Lung (tissue), 17 donors: ENCODE measurements at places on chromosomes 1 and 21. TPM values are rescaled to one million over a fixed set of nuclear protein-coding genes. Genes with fewer than 3 reads are reported as not detected.

The APP gene
- 410 TPM for total RNA-seq

The RCSD1 gene
- 22.7 TPM for total RNA-seq

- H3K4me1 ChIP-seq: no peaks in the 10 kb centered on the region
- no peaks in the 10 kb centered on the region for H3K36me3 ChIP-seq
These were observed 74.4 kb downstream of the CLCA4 start for GRCh38 chr1:86621286-86621685.

DNA sequence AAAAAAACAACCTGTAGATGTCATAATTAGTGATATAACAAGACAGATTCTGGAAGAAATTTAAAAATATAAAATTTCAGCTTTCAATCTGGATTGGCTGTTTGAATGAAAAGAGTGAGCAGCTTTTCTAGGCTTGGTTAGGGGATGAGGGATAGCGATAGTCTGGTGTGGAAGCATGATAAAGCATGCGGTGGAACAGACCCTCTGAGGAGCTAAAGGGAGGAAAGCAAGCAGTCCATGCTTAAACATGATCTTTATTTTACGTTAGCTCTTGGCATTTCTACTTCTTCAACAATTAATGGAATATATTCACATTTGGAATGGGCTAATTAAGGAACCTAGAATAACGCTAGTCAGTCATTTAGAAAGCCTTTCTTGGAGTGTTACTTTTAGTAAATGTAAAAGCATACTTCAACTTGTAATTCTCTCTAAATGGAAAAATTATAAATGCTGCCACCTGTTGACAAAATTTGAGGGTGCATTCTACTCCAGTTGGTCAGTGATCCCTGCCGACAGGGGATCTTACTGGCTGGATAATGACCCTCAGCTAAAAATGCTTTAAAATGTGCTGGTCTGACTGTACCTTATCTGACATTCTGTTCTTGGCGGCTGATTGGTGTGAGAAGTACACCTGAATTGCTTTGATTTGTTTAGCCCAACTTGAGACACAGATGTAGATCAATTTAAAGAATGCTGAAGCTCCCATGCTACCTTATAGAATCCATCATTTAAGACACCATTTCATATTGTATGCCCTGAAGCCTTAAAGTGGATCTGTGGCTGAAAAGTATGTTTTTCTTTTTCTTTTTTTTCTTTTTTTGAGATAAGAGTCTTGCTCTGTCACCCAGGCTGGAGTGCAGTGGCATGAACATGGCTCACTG, 61.2 kb downstream of the AK4 start:
- H3K27me3 ChIP-seq: no peaks in the 10 kb centered on the region
- no peak overlapping the region for H3K4me3 ChIP-seq
- no peaks in the 10 kb centered on the region for H3K4me1 ChIP-seq
- H3K27ac ChIP-seq: no peak overlapping the region
- H3K36me3 ChIP-seq: no peaks in the 10 kb centered on the region

GRCh38 chr21:26099610-26100219, 70.9 kb downstream of the APP start:
- no peak overlapping the region for H3K4me3 ChIP-seq
- H3K27ac ChIP-seq: no peak overlapping the region
- DNase-seq: peak; percentile 81
- H3K4me1 ChIP-seq: peaks cover 8% of the 10 kb centered on the region

- no peaks in the 10 kb centered on the region for H3K27me3 ChIP-seq
- H3K36me3 ChIP-seq: no peaks in the 10 kb centered on the region
These were observed 130.4 kb downstream of the ATP1B1 start for GRCh38 chr1:169236880-169237279.

The GPA33 gene
- 0.26 TPM for total RNA-seq

DNA sequence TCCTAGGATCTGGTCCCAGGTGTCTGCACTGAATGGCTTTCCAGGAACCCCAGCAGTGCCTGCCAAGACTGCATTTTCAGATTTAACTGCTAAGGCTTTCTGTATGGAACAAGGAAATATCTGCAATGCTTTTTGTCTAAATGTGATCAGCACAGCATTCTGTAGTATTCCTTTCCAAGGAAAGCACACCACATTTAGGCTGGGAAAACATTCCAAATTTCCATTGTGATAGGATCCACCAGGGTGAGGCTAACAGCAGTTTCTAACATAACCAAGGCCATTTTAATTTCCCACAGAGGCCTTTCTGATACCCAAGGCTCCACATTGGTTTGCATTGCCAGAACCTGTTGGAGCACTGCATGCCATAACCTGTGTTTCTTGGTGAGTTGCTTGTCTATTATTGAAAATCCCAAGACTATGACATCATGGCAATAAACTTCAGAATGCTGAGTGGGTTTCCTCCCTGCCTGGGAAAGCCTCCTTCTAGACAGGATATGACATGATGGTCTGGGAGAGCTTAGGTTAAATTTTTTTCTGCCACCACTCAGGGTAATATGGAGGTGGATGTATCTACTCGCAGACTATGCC, 23.3 kb upstream of the PTGFRN start:
- H3K27me3 ChIP-seq: no peaks in the 10 kb centered on the region
- no peaks in the 10 kb centered on the region for H3K36me3 ChIP-seq
- H3K4me3 ChIP-seq: no peak overlapping the region
- peaks cover 5% of the 10 kb centered on the region for H3K4me1 ChIP-seq

The RNU1-2 gene
- total RNA-seq: under 0.01 TPM

The GOLT1A gene
- 8.5 TPM for total RNA-seq

DNA sequence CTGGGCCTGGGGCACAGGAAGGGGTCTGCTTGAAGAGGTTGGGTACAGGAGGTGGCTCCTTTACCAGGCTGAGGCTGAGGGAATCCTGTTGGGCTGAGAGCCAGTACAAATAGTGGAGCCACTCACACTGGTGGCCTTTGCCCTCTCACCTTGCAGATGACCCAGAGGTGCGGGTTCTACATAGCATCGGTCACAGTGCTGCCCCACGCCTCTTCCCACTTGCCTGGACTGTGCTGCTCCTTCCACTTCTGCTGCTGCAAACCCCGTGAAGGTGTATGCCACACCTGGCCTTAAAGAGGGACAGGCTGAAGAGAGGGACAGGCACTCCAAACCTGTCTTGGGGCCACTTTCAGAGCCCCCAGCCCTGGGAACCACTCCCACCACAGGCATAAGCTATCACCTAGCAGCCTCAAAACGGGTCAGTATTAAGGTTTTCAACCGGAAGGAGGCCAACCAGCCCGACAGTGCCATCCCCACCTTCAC, 1.8 kb upstream of the SLC50A1 start:
- no peak for DNase-seq
- peaks cover 3% of the 10 kb centered on the region for H3K4me1 ChIP-seq
- H3K36me3 ChIP-seq: peaks cover 10% of the 10 kb centered on the region
- peak overlapping the region; percentile 99 for H3K27ac ChIP-seq
- H3K4me3 ChIP-seq: no peak overlapping the region
- peaks cover 7% of the 10 kb centered on the region for H3K27me3 ChIP-seq

GRCh38 chr1:94081566-94082344, 39.2 kb downstream of the ABCA4 start:
- DNase-seq: no peak
- no peaks in the 10 kb centered on the region for H3K36me3 ChIP-seq
- H3K4me3 ChIP-seq: no peak overlapping the region
- no peak overlapping the region for H3K27ac ChIP-seq

The CYP4Z1 gene
- 1.3 TPM for total RNA-seq

GRCh38 chr1:203549309-203549708, 55.4 kb downstream of the OPTC start:
- no peak overlapping the region for H3K4me3 ChIP-seq
- no peak for DNase-seq
- no peak overlapping the region for H3K27ac ChIP-seq

- peaks cover 13% of the 10 kb centered on the region for H3K4me1 ChIP-seq
- H3K4me3 ChIP-seq: no peak overlapping the region
- no peak overlapping the region for H3K27ac ChIP-seq
- DNase-seq: no peak
- no peaks in the 10 kb centered on the region for H3K27me3 ChIP-seq
These were observed 55.7 kb downstream of the BCL9 start for GRCh38 chr1:147597010-147597409.

DNA sequence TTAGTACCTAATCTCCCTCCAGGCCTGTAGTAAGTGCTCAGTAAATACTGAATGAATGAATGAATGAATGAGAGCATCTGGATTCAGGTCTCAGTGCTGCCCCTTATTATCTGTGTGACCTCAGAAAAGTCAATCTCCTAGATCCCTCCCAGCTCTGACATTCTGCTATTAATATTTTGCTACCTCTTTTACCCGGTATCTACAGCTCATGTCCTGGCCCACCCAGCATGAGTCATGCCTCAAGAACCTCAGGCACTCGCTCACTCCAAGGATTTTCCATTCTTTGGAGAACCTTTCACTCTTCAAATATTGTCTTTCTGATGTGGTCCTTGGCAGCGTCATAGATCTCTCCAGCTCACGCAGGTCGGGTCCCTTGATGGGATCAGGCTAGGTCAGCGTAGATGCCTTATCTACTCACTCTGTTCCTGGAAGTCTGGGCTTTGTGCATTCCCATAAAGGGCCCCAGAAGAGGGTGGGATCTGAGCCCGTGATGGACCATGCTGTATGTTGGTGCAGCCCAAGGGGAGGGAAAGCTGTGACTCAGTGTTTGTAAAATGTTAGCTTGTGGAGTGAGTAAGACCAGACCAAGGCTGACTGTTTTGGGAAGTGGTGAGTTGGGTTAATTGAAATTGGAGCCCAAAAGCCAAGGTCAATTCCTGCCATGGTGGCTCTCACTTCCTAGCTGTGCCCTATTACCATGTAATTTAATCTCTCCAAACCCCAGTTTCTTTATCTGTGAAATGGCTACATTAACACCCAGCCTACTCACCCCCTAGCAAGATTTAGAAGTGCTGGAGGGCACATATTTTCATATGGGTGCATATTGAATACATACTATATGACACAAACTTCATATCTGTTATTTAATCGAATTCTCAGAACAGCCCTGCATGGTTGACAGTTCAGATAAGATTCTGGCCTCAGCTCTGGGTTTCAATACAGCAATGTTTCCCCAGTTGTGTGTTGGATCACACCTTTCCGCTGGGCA, 214.1 kb upstream of the USP24 start:
- H3K36me3 ChIP-seq: no peaks in the 10 kb centered on the region
- peaks cover 36% of the 10 kb centered on the region for H3K4me1 ChIP-seq
- DNase-seq: peak; percentile 46

DNA sequence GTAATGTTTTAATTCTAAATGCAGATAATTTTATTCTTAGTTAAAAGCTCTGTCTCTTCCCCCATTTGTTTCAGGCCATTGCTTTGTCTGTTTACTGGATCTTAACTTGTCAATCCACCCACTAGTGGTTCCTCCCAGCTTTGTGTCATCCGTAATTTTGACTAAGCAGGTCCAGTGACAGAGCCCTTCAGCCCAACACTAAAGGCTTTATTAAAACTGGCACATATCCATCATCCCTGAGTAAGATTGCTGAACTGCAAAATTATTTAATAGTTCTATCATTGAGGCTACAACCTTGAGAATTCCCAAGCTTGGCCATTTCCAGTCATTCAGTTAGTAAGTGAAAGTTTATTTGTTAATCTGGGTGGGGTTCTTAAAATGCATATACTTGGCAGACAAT, 96.7 kb downstream of the NGF start:
- no peaks in the 10 kb centered on the region for H3K36me3 ChIP-seq
- no peak overlapping the region for H3K4me3 ChIP-seq
- no peak overlapping the region for H3K27ac ChIP-seq
- no peaks in the 10 kb centered on the region for H3K4me1 ChIP-seq

- H3K4me1 ChIP-seq: peaks cover 13% of the 10 kb centered on the region
- no peaks in the 10 kb centered on the region for H3K27me3 ChIP-seq
- no peaks in the 10 kb centered on the region for H3K36me3 ChIP-seq
- H3K4me3 ChIP-seq: no peak overlapping the region
- H3K27ac ChIP-seq: no peak overlapping the region
- DNase-seq: no peak
These were observed 36.3 kb downstream of the EDN2 start for GRCh38 chr1:41447995-41448770.

The ACTA1 gene
- total RNA-seq: 0.71 TPM

GRCh38 chr1:219086956-219087469, 86.7 kb upstream of the LYPLAL1 start:
- H3K4me1 ChIP-seq: no peaks in the 10 kb centered on the region
- DNase-seq: no peak
- no peak overlapping the region for H3K4me3 ChIP-seq
